Ammon's horn (tissue), 1 donor: ENCODE measurements at places on chromosomes 1 and 21.

GRCh38 chr1:31920956-31921355 lies 17.2 kb downstream of the PTP4A2 start:
- DNase-seq = no peak

GRCh38 chr1:92951141-92951582 lies 10.1 kb downstream of the DIPK1A start:
- DNase-seq = no peak

GRCh38 chr1:156160000-156160742 lies 6.8 kb downstream of the SEMA4A start:
- no peak for DNase-seq

GRCh38 chr1:81228926-81229325 lies 571.8 kb upstream of the ADGRL2 start:
- DNase-seq = no peak

- DNase-seq = no peak
Observed at GRCh38 chr1:94385308-94385929, 32.8 kb upstream of the ABCD3 start.

- no peak for DNase-seq
Observed at GRCh38 chr1:175174309-175175102, 18.1 kb downstream of the KIAA0040 start.

GRCh38 chr1:36465731-36466369 lies 1.7 kb upstream of the MRPS15 start:
- no peak for DNase-seq

- DNase-seq = no peak
Observed at GRCh38 chr1:7360526-7360925, 410.6 kb upstream of the VAMP3 start.

DNA sequence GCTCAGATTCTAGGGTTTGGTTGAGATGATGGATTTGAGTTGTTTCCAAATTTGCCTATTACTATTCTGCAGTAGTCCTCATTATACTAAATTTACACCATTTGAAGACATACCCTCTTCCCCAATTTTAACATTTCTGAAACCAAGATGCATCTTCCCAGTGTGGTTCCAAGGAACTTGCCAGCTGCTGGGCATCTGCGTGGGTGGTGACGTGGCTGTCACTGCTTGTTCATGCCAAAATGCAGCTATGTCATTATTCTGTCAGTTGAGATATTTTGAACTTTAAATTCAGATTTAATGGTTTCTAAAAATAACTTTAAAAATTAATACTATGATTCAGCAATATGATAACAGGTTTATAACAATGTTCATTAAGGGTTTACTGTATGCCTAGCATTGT lies 1.2 kb downstream of the ZFP69 start:
- DNase-seq = peak; percentile 11

- DNase-seq = no peak
Observed at GRCh38 chr1:8202182-8202905, 115.6 kb upstream of the SLC45A1 start.
